ENCODE measurements at places on chromosomes 3 and 15.

DNA sequence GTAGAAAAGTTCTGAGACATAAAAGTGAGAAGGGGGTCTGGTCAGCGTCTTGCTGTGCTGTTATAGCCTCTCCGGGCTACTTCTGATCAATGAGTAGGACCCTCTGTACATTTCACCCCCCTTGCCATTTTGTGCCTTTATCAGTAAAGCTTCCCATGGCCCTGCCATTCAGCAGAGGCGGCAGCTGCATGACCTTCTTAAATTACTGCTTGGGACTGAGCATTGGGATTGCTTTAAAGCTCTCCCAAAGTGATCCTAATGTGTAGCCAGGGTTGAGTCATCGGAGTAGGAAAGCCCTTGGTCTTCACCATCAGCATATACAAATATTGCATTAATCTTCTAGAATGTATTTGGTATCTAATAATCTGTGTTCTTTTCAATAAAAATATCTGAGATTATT lies 70.2 kb downstream of the FMN1 start:
- no peak for DNase-seq

GRCh38 chr3:172288651-172289050 lies 159.6 kb downstream of the GHSR start:
- no peak for DNase-seq

DNA sequence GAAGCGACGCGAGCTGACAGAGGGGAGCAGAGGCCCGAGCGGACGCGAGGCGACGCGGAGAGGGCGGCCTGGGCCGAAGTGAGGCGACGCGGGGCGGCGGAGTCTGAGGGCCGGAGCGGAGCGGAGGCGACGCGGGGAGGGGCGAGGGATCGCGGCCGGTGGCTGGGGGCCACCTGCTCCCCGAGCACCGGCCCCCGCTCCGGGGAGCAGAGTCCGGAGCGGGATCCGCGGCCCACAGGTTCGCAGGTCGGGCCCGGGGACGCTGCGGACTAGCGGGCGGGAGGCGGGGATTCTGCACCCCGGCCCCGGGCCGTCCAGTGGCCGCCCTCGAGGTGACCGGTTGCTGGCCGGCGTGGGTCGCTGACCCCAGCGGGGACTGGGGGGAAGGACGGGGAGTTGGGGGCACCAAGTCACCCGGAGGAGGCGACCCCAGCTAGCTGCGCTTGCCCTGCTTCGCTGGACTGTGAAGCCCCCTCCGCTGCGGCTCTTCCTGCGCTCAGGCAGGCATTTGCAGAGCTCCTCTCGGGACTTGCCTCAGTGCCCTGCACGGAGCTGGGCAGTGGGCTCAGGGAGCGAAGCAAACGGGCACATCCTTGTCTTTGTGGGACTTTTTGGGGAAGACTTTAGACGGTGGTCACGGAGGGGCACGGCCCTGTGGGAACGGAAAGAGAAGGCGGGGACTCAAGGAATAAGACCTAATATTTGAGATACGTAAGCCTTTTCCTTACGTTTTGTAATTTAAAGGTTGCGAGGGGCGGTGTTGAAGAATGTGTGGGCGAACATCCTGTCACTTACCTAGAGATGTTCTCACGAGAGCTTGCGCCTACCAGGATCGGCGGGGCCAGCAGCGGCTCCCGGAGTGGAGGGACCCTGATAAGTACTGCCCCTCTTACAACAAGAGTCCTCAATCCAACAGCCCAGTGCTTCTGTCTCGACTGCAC lies 566 bp downstream of the HMCES start:
- no peak for DNase-seq

DNA sequence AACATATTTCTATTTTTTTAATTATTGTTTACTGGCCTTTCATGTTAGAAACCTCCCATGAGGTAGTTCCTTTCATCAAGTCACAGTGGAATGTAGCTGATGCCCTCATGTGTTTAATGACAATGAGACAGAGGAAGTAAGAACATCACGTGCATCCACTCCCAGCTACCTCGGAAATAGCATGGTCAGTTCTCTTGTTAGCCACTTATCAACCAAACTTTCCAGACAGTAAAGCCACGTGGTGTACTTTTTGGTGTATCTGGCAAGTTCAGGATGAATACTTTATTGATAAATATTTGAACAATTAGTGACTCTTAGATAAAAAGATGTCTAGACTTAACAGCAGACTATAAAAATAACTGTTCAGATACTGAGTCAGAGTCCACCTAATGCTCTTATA lies 781.7 kb downstream of the MECOM start:
- no peak for DNase-seq

DNA sequence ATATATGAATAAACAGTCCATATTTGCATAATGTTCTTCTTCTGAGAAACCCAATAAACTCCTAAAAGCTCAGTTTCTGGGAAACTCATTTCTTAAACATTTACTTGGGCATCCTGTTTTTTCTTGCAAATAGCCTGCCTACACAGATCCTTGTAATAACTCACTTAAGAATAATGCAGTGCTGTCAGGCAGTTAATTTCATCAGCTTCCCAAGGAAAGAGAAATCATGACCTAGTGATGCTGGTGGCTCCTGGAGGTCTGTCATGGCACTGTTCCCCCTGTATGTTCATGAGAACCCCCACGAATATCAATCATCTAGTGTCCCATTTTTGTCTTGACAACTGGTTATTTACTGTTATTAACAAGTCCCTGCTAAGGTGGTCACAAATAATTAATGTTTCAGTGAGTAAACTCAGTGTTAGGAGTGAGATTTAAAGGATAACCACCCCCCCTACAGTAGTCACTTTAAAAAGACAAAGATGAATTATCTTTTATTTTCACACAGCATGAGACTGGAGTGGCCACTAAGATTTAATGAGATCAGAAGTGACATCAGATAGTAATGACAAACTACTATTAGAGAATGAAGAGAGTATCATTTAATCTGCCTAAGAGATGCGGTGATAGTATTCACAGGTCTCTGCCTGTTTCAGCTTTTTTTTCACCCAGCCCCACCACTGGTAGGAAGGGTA lies 279.5 kb upstream of the NECTIN3 start:
- DNase-seq = no peak

Measured in stimulated activated CD8-positive, alpha-beta memory T cell treated with anti-CD3 and anti-CD28 coated beads, Interleukin-7, amount 100 ng/mL, for 1 hour (primary cell).